Kidney glomerular epithelial cell (primary cell): ENCODE measurements at places on chromosomes 13 and 19.

DNA sequence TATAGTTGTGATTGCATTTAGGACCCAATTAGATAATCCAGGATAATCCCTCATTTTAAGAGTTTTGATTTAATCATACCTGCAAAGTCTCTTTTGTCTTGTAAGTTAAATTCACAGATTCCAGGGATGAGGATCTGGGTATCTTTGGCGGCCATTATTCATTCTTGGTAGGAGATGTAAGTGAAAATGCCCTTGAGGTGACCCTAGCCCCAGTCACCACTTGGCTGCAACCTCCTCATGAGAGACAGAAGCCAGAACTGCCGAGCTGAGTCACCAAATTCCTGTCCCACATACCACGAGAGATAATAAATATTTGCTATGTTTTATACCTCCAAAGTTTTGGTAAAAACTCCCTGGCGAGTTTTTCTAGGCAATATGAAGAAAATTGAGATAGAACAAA lies 389.4 kb downstream of the RFC3 start:
- DNase-seq: no peak

DNA sequence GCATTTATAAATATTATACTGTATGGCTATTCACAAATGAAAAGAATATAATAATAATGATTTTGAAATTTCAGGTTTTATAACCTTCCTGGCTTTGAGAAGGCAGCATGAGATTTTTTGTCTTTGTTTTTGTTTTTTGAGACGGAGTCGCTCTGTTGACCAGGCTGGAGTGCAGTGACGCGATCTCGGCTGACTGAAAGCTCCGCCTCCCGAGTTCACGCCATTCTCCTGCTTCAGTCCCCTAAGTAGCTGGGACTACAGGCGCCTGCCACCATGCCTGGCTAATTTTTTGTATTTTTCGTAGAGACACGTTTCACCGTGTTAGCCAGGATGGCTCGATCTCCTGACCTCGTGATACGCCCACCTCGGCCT lies 64.1 kb downstream of the ZNF429 start:
- peak; percentile 33 for DNase-seq

DNA sequence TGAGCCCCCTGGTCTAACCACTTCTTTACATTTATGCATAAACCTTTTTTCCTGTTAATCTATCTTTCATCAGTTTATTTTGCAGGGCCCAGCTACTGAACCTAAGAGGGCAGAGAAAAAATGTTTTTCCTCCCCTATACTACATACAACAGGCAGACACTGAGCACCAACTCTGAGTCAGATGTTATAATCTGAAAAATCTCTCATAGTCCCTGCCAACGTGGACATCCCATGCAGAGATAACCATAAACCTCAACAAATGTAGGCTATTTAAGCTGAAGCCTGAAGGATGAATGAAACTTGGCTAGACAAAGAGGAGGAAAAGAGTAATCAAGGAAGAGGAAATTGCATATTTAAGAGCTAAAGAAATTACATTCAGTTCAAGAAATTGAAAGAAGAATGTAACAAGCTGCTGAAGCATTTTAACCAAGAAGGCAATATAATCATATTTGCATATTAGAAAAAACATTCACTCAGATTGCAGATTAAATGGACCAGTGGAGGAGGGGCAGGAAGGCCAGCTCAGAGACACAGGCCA lies 2.6 kb downstream of the NEK3 start:
- no peak for DNase-seq

DNA sequence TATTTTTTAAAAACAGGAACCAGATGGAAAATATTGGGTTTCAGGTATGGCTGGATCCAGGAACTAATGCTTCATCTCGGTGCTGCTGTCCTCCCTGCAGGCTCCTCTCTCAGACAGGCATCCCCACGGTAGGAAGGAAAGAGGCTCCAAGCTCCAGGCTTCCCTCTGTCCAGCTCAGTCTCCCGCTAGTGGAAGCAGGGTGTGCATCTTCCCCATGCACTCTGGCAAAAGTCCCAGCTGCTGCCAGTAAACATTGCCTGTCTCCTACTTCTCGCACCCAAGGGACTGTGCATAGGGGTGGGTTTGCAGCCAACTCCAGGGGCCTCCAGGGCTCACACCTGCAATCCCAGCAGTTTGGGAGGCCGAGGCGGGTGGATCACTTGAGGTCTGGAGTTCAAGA lies 29.2 kb downstream of the IL12RB1 start:
- no peak for DNase-seq

GRCh38 chr19:2989236-2989946 lies 12.0 kb downstream of the TLE6 start:
- no peak for DNase-seq

- no peak for DNase-seq
These were observed 78.7 kb upstream of the FAM216B start for GRCh38 chr13:42702716-42703115.

GRCh38 chr13:76446191-76446590 lies 440.0 kb downstream of the KCTD12 start:
- DNase-seq: no peak

GRCh38 chr19:367963-368629 lies 23.5 kb upstream of the MIER2 start:
- DNase-seq: peak; percentile 8

DNA sequence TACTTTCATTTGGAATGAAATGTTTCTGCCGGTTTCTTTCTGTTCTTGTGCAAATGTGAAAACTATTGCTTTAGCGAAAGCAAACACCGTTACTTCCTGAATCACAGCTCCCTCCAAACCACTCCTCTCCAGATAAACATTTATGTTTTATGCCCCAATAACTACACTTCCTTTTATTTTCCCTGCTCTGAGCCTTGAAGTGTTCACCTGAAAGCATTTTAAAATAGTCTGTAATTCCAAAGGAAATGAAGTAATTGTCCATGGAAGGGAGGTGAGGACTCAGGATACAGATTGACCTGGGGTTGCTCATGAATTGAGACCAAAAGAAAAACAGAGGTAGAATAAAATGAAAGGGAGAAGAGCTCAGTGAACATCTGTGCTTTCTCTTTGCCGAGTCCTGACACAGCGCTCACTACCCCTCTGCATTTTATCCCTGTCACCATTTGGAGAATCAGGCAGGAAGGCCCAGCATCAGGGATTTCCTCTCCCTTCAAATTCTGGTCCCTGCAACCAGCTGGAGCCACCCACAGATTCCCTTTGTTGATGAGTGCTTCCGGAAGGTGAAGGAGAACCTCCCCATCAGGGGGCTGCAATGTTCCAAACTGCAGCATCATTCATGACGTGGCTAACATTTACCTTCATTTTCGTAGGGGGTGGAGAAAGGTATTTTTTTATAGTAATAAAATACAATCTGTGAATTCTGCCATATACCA lies 171.9 kb downstream of the ITGBL1 start:
- peak; percentile 72 for DNase-seq

- DNase-seq: peak; percentile 91
These were observed 64.9 kb downstream of the GADD45B start for GRCh38 chr19:2540646-2541454.

DNA sequence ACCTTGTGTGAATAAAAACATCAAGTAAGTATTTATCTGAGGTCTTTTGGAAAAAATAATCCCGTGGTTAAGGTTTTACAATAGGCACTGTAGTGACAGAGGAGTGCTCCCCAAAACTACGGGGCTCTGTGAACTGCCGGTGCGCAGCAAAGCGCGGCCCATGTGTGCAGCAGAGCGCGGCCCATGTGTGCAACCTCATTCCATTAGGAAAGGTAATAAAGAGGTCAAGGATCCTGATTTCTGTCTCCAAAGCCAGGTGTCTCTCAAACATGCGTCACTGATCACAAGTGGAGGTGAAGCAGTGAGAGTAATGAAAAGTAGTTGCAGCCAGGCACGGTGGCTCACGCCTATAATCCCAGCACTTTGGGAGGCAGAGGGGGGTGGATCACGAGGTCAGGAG lies 58.7 kb downstream of the MRPL57 start:
- DNase-seq: no peak

- no peak for DNase-seq
These were observed 50.2 kb upstream of the KLF2 start for GRCh38 chr19:16274447-16274846.

DNA sequence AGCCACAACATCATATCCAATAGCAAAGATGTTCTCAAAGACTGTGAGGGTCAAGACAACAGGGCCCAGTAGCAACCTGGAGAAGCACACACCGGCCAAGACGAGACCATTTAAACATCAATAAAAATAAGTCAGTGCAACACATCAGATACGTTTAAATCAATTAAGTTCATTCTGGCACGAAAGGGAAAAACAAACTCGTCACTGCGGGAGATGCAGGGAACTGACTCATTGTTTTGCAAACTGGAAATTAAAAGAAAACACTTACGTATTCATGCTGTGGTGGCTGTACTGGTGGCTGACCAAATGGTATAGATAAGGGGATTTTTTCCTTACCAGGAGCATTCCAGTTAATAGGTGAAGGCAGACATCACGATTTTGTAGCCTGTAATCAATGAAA lies 26.3 kb upstream of the SLC15A1 start:
- DNase-seq: no peak

DNA sequence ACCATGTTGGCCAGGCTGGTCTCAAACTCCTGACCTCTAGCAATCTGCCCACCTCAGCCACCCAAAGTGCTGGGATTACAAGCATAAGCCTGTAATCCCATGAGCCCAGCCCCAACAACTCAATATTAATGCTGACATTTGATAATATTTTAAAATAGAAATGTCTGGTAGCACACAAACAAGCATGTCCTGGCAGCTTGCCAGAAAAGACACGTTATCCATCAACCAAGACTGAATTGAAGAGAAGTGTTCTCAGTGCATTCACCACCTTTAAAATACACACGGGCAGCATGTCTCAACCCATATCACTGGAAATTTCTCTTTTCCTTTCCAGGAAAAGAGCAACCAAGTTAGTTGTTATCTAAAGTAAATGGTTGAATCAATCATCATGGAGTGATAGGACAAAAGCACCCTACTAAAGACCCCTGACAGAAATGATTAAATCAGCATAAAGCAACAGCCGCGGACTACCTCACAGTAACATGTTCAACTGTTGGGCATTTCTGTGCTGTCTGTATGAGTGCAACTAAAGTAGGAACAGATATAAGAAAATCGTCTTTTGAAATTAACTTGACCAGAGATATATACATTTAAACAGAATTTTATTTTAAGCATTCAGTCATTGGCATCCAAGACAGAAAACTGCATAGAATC lies 25.0 kb downstream of the LHFPL6 start:
- no peak for DNase-seq

- peak; percentile 82 for DNase-seq
These were observed 29.1 kb downstream of the TNFRSF19 start for GRCh38 chr13:23599083-23599925.

DNA sequence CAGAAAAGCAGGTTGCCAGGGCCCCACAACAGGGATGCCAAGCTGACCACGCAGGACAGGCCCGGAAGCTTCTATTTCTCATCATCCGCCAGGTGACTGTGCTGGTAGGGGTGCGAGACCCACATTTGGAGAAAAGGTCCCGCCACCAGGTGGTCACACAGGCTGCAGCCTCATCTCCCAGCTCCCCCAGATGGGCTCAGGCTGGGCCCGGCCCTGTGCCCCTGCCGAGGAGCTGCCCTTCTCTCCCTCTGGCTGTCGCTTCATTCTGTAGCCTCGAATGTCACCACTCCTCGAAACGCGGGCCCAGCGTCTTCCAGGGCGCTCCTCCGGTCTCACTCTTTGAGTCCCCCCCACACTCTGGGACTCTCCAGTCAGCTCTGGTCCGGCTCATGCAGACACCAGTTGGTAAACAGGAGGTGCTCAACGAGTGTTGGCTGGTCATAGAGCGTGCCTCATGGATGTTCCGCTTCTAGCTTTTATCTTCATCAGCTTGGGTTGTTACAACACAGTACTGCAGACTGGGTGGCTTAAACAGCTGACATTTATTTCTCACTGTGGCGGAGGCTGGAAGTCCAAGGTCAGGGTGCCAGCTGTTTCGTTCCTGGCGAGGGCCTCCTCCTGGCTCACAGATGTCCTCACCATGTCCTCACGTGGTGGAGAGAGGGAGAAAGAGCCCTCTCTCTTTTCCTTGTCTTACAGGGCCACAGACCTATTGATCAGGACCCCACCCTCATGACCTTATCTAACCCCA lies 87.1 kb downstream of the TEX29 start:
- DNase-seq: no peak

DNA sequence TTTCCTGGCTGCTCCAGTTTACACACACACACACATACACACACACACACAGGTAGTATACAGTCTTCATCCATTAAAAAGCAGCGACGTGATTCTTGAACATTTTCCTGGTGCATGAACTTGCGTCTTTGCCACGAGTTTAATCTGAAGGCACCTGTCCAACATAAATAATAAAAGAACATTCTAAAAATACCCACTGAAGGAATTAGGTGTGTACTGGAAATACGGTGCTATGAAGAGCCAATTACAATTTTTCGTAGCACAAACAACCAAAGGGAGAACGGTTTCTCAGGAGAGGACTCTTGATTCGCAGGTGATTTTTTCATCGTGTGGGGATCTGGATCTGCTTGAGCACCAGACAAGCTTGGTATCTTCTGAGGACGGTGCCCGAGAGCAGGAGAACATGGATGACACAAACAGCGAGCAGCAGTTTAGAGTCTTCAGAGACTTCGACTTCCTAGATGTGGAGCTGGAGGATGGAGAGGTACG lies 61.2 kb downstream of the ZAR1L start:
- no peak for DNase-seq
